ENCODE measurements at places on chromosomes 2 and 18.

DNA sequence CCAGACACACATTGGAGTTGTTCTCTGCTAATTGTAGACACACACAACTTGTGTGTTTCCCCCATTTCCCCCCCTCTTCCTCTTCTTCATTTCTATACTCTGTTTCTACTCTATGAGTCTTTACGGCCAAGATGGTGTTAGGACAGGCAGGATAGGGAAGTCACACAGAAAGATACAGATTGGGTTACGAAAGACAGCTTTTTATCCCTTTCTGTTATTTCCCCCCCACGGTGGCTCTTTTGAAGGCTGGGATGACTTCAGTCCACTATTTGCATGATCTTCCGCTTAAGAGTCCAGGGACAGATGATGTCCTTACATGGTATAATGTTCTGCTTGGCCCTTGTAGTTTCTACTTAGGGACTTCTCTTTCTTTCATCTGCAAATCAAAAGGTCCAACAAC lies 1.6 kb upstream of the EMILIN2 start:
- no peak for DNase-seq

- DNase-seq = no peak
Observed at GRCh38 chr2:233807966-233808935, 30.1 kb downstream of the MROH2A start.

GRCh38 chr2:169625781-169626180 lies 41.6 kb downstream of the PPIG start:
- DNase-seq = no peak

DNA sequence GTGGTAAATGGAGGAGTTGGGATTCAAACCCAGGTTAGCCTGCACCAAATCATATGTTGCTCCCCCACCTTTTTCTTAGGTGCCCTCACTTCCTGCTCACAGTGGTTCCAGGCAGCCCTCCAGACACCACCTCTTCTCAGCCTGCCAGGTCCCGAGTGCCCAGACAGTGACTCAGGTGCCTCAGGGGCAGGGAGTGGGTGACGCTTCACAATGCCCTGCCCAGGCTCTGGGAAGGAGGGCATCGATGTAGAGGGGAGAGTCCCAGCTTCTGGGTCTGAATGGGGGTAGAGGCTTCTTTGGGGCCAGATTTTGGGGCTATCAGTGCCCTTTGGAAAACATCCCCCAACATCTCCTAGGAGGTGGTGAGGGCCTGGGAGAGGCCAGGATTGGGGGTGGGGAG lies 5.2 kb upstream of the DNAJB2 start:
- DNase-seq = no peak

DNA sequence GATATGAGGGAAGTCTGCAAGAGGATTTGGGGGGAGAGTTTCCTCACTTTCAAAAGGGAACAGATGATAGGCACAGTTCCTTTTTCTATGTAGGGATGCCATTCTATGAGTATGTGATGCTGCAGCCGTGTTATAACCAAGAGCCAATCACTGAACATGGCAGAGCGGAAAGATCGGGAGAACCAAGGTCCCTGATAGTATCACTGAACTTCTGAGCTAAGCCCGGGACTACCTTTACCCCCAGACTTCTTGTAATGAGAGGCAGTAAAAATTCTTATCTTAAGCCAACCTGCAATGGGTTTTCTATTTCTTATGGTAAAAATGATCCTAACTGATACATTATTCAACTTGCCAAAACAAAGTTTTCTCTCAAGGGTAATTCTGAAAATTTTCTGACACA lies 21.6 kb upstream of the SLC1A4 start:
- DNase-seq = no peak

GRCh38 chr2:26807788-26808460 lies 22.1 kb downstream of the CENPA start:
- DNase-seq = no peak

DNA sequence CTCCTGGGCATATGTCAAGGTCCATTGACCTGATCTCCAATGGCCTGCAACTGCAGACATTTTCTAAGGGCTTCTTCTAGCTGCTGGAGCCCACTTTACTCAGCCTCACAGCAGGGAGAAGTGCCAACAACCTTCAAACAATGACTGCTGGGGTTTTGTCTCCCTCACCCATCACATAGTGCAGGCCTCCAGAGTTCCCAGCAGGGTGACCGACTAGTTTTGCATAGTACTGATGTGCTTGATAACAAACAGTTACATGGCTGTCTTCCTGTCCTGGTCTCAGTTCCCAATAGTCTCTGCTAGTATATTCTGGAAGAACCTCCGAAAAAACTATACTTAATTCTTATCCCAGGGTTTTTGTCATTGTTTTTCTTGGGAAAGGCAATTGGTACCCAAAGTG lies 10.4 kb upstream of the NETO1 start:
- DNase-seq = no peak

DNA sequence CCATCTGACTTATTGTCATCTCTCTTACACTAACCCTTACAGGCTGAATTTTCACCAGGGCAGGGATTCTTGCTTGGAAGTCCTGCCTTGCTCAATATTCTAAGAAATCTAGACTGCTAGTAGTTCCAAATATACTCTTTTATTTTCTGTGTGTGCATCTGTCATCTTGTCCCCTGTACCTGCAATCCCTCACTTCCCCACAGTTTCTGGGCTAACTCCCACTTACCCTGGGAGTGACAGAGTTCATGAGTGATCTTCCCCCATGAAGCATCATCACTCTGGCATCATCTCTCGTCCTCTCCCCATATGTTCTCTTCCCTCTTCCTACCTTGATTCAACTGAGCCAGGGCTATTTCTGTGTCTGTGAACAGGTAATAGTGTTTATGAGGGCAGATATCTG lies 35.7 kb downstream of the HNMT start:
- DNase-seq = no peak

DNA sequence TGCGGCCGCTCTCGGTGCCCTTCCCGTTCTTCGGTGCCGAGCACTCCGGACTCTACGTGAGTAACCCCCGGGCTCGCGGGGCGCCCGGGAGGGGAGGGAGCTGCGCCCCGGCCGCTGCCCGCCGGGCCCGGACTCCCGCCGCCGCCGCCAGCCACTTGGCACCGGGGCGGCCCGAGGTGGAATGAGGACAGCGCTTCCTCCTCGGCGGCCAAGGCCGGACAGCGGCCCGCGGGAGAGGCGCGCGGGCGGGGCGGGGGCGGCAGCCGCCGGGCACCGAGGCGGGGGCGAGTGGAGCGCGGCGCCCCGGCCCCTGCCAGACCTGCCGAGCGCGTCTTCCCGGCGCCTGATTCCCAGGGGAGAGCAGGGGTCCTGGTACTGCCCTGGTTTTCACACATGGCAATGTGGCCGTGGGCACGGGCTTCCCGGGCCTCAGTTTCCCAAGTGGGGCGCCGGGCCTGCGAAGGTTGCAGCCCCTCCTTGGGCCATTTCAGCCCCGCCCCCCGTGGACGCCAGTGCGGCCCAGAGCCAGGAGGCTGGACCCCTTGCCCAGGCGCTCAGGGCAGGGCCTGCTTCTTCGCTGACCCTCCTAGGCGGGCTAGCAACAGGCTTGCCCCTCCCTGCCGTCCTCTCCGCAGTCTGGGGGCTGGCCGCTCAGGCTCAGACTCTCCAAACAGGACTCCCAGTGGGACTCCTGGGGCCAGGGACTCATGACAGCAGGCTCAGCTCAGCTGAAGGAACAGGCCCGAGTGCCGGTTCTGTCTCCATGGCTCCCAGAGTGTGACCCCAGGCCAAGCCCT lies 775 bp downstream of the SNED1 start:
- peak; percentile 2 for DNase-seq

GRCh38 chr2:239904496-239904895 lies 120.6 kb downstream of the NDUFA10 start:
- no peak for DNase-seq

GRCh38 chr2:111222204-111222866 lies 101.6 kb downstream of the BCL2L11 start:
- no peak for DNase-seq

- DNase-seq = no peak
Observed at GRCh38 chr2:234999740-235000425, 48.1 kb downstream of the SH3BP4 start.

DNA sequence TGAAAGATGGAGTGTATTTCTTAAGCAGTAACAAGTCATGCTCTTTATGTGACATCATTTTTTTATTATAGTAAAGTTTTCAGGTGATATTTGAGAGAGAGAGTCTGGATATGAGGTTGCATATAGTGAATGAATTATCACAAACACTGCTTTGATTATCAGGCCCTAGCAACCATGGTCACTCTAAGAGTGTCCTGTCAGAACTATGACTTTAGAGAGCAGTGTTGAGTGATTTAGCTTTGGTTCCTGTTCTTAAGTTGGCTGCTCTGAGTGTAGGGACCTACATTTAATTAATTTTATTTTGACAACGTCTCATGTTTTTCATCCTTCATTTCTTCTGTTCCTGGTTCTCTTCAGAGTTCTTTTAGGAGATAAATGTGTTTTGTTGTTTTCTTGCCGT lies 275.5 kb downstream of the KCNJ3 start:
- no peak for DNase-seq

GRCh38 chr2:4674007-4674406 lies 970.6 kb downstream of the DCDC2C start:
- DNase-seq = no peak

GRCh38 chr2:165637396-165637795 lies 156.7 kb downstream of the GALNT3 start:
- DNase-seq = no peak

GRCh38 chr2:43168016-43168369 lies 58.4 kb downstream of the ZFP36L2 start:
- DNase-seq = no peak

- no peak for DNase-seq
Observed at GRCh38 chr2:239227661-239228371, 173.0 kb downstream of the HDAC4 start.

GRCh38 chr18:73991570-73991969 lies 156.1 kb downstream of the FBXO15 start:
- DNase-seq = no peak
